ENCODE measurements at places on chromosomes 4 and X. TPM values are rescaled to one million over a fixed set of nuclear protein-coding genes. Genes with fewer than 3 reads are reported as not detected.
A peak's percentile ranks its signal among the peaks of the same experiment; 100 is the strongest.

DNA sequence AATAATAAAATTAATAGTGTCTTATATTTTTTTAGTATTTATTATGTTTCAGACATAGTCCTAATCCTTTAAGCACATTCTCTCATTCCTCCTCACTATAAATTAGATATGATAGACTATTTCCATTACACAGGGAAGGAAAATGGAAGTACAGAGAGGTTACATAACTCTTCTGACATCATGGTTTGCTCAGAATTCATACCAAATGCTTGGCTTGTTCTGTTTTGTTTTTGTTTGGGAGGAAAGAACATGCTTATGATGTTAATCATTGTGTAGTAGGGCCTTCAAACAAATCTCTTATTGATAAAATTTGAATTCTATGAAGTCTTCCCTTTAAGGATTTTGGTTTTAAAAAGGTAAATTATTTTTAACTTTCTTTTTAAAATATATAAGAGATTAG, 59.5 kb downstream of the RXFP1 start:
- no peaks in the 10 kb centered on the region for H3K36me3 ChIP-seq
- no peaks in the 10 kb centered on the region for H3K27me3 ChIP-seq
- no peaks in the 10 kb centered on the region for H3K4me1 ChIP-seq
- H3K4me3 ChIP-seq = no peak overlapping the region
- DNase-seq = no peak
- no peak overlapping the region for H3K27ac ChIP-seq

KLHL2 gene
- total RNA-seq = 43.6 TPM

- H3K4me1 ChIP-seq = no peaks in the 10 kb centered on the region
- H3K36me3 ChIP-seq = no peaks in the 10 kb centered on the region
- H3K4me3 ChIP-seq = no peak overlapping the region
- H3K27ac ChIP-seq = no peak overlapping the region
- DNase-seq = no peak
- H3K27me3 ChIP-seq = no peaks in the 10 kb centered on the region
Observed at GRCh38 chrX:107470971-107471370, 21.5 kb downstream of the FRMPD3 start.

- no peaks in the 10 kb centered on the region for H3K27me3 ChIP-seq
- no peak for DNase-seq
- peak overlapping the region; percentile 23 for H3K27ac ChIP-seq
- peaks cover 8% of the 10 kb centered on the region for H3K4me1 ChIP-seq
- peaks cover 10% of the 10 kb centered on the region for H3K36me3 ChIP-seq
- H3K4me3 ChIP-seq = peak overlapping the region; percentile 24
Observed at GRCh38 chr4:56410247-56411062, 23.2 kb upstream of the AASDH start.

CXCL8 gene
- 0.58 TPM for total RNA-seq

DNA sequence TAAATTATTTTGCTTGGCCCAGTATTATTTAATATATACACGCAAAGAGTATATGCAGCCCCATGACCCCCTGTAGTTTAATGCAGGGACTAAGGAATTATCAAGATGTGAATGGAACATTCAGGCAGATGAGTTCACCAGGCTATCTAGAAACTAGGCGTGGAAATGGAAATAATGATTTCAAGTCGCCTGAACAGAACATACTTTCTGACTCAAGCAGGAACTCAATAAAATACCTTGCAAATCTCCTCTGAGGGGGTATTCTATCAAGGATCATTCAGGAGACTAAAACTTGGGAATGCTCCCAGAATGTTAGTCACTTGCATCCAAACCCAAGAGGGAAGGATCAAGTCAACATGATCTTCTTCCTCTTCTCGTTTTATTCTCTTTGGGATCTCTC, 59.6 kb upstream of the RASSF6 start:
- H3K36me3 ChIP-seq = no peaks in the 10 kb centered on the region
- no peak overlapping the region for H3K4me3 ChIP-seq
- no peak for DNase-seq
- no peak overlapping the region for H3K27ac ChIP-seq
- H3K4me1 ChIP-seq = no peaks in the 10 kb centered on the region
- no peaks in the 10 kb centered on the region for H3K27me3 ChIP-seq

- DNase-seq = no peak
- H3K27me3 ChIP-seq = no peaks in the 10 kb centered on the region
- H3K27ac ChIP-seq = no peak overlapping the region
Observed at GRCh38 chr4:145954924-145955339, 16.3 kb upstream of the ZNF827 start.

- H3K27ac ChIP-seq = no peak overlapping the region
- no peaks in the 10 kb centered on the region for H3K4me1 ChIP-seq
- DNase-seq = no peak
- H3K4me3 ChIP-seq = no peak overlapping the region
Observed at GRCh38 chr4:187064033-187064432, 340.4 kb upstream of the FAT1 start.

VMA21 gene
- 23.8 TPM for total RNA-seq

DNA sequence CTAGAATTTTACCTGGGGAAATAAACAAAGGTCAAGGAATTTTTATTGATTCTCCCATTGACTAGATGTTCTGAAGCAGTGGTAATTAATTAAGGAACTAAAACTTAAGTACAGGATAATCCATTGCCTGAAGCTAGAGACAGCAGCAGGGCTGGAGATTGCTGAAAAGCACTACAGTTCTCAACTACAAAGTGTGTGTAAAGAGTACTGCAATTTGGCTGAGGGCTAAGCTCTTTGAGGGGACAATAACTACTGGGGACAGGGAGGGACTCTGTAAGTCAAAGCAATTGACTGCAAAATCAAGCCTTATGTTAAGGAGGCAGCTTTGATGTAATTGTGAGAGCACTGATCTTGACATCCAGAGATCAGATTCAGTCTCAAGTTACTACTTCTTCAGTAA, 260.4 kb downstream of the GALNTL6 start:
- no peak overlapping the region for H3K27ac ChIP-seq
- H3K36me3 ChIP-seq = no peaks in the 10 kb centered on the region
- DNase-seq = no peak
- no peak overlapping the region for H3K4me3 ChIP-seq

HMGB2 gene
- 143 TPM for total RNA-seq

NRK gene
- 0.13 TPM for total RNA-seq

DNA sequence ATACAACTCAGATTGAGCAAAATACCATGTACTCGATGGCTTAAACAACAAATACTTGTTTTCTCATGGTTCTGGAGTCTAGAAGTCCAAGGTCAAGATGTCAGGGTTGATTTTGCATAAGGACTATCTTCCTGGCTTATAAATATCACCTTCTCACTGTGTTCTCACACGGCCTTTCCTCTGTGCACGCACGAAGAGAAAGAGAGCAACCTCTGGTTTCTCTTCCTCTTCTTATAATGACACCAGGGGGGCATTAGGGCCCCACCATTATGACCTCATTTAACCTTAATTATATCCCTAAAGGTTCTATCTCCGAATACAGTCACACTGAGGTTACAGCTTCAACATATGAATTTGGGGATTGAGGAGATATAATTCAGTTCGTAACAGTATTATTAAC, 504.0 kb downstream of the MAGEE1 start:
- H3K4me3 ChIP-seq = no peak overlapping the region
- H3K4me1 ChIP-seq = no peaks in the 10 kb centered on the region
- no peaks in the 10 kb centered on the region for H3K27me3 ChIP-seq
- H3K36me3 ChIP-seq = no peaks in the 10 kb centered on the region
- DNase-seq = no peak
- no peak overlapping the region for H3K27ac ChIP-seq

DNA sequence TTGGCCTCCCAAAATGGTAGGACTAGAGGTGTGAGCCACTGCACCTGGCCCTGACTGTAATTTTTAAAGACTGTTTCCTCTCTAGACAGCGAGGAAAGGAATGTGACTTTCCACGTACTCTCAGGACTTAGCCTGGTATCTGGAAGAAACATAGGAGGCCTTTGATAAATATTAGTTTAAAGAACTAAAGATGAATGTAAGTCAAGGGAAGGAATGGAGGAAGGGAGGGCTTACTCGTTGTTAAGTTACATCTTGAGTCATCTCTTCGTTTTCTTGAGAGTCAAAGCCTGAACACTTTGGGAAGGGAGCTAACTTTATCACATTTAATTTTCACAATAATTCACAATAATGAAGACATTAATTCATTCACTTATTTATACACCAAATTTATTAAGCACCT, 7.2 kb upstream of the LNX1 start:
- no peak for DNase-seq
- H3K4me1 ChIP-seq = no peaks in the 10 kb centered on the region
- no peak overlapping the region for H3K27ac ChIP-seq
- H3K27me3 ChIP-seq = no peaks in the 10 kb centered on the region
- no peak overlapping the region for H3K4me3 ChIP-seq
- no peaks in the 10 kb centered on the region for H3K36me3 ChIP-seq

DNA sequence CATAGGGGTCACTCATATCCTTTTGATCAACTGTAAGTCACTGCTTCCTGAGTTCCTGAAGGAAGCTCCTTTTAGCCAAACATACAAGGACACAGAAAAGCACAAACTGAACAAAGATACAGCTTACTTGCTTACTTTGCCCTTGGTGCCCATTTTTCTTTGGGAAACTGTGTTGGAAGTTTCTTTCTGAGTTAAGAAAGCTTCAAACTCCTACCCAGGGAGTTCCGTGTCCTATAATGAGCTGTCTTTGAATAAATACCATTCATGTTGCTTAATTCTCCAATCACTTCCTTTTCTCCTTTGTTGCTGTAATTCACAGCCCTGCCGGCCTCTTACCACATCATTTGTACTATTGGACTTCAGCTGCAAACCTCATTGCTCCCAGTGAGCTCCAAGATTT, at the start of gene ADH4:
ADH4 (minus strand) TSS at position 228 of the 400 bp plus-strand sequence; CDS start at position 153, 75 bp downstream.
- H3K4me3 ChIP-seq = no peak within 1 kb of the TSS
- H3K27ac ChIP-seq = peak within 1 kb of the TSS; percentile 56
- DNase-seq = no peak
- H3K36me3 ChIP-seq = no peaks in the 10 kb centered on the region
- H3K27me3 ChIP-seq = no peaks in the 10 kb centered on the region

DNA sequence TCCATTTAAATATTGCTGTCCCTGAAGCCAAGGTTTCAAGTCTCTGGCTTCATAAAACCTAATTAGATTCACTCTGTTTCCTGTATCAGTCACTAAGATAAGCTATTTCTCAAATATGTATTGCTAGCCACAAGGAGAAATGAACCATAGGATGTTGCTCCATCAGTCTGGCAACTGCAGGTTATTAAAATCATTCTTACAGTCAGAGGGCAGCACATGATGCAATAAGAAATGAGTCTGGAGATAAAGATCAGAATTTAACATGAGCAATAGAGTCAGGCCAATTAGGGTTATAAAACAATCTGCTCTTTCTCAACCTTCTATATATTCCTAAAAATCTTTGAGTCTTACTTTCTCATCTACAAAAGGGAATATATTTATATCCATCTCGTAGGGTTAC, 7.2 kb downstream of the PRKG2 start:
- no peaks in the 10 kb centered on the region for H3K4me1 ChIP-seq
- no peak overlapping the region for H3K27ac ChIP-seq
- H3K36me3 ChIP-seq = no peaks in the 10 kb centered on the region
- no peak for DNase-seq

- no peaks in the 10 kb centered on the region for H3K36me3 ChIP-seq
- no peak overlapping the region for H3K4me3 ChIP-seq
- H3K4me1 ChIP-seq = no peaks in the 10 kb centered on the region
Observed at GRCh38 chr4:54929459-54929858, 195.9 kb downstream of the KDR start.

CACNA1F gene
- 0.63 TPM for total RNA-seq

DNA sequence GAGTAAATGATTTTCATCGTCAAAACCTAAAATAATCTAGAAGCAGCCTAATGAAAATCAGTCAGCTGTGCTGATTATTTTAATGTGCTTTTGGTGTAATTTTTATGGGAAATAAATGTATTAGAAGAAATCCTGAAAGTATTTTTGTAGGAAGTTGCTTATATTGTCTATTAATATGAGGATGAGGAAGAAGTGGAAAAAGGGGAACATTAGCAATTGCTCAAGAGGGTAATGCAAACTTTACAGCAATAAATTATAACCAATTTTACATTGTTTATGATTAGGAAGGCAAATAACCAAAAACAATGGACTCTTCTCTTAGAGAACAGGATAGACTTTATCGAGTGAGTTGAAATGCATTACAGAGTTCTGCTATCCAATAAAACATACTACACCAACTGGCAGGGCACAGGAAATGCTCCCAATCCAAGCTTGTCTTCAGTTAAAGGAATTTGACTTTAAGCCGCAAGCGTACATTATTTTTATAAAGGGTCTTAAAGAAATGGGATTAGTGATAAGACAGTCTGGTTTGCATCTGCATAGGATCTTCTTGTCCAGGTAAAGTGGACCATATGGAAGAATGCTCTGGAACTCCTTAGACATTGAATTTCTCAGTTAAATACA, 374.8 kb downstream of the PDGFC start:
- no peak for DNase-seq
- no peak overlapping the region for H3K27ac ChIP-seq
- H3K4me3 ChIP-seq = no peak overlapping the region
- no peaks in the 10 kb centered on the region for H3K36me3 ChIP-seq

GRCh38 chrX:109902665-109903064, 100.2 kb upstream of the TMEM164 start:
- no peak for DNase-seq
- H3K36me3 ChIP-seq = no peaks in the 10 kb centered on the region
- no peak overlapping the region for H3K4me3 ChIP-seq
- no peak overlapping the region for H3K27ac ChIP-seq
- no peaks in the 10 kb centered on the region for H3K27me3 ChIP-seq
- H3K4me1 ChIP-seq = no peaks in the 10 kb centered on the region

- H3K27me3 ChIP-seq = no peaks in the 10 kb centered on the region
- H3K27ac ChIP-seq = peak overlapping the region; percentile 51
- peak; percentile 65 for DNase-seq
- peaks cover 55% of the 10 kb centered on the region for H3K4me1 ChIP-seq
- H3K36me3 ChIP-seq = peaks cover 15% of the 10 kb centered on the region
Observed at GRCh38 chrX:1462596-1463251, 10.0 kb upstream of the ASMTL start.

DNA sequence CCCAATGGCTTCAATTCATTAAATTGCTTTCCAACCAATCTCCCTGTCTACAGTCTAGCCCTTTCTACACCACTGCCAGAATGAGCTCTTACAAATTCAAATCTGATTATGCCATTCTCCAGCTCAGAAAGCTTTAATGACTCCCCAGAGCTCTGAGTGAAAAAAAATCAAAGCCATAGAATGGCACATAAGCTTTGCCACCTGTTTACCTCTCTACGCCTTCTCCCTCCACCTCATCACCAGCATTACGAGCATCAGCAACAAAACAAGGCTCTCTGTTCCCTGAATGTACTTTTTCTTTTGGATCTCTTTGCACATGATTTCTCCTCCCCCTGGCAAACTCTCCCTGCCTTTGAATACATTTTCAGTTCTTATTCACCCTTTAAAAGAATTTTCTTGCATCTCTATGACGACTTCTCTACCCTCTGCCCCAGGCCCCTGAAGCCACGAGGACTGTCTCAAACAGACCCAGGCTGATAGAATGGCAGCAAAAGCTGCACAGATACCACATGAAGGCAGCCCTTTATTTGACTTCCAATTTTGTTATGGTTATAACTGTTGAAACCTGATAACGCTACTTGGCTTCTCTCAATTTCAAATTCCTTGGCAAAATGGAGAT, 516.0 kb downstream of the PCDH7 start:
- no peaks in the 10 kb centered on the region for H3K36me3 ChIP-seq
- no peak for DNase-seq
- H3K4me3 ChIP-seq = no peak overlapping the region
- H3K27me3 ChIP-seq = no peaks in the 10 kb centered on the region
- no peak overlapping the region for H3K27ac ChIP-seq

GRCh38 chrX:26613956-26614355, 398.0 kb downstream of the MAGEB5 start:
- no peak for DNase-seq
- no peaks in the 10 kb centered on the region for H3K36me3 ChIP-seq
- H3K4me3 ChIP-seq = no peak overlapping the region
- H3K27me3 ChIP-seq = no peaks in the 10 kb centered on the region

FMR1NB gene
- total RNA-seq = not detected
